ENCODE measurements at places on chromosomes 7 and 10.
A peak's percentile ranks its signal among the peaks of the same experiment; 100 is the strongest.

GRCh38 chr7:140159497-140159896 lies 17.3 kb downstream of the KDM7A start:
- no peak for DNase-seq

- DNase-seq, result no peak
Measured at GRCh38 chr10:2011106-2011716, 273.9 kb upstream of the ADARB2 start.

- peak; percentile 9 for DNase-seq
Measured at GRCh38 chr7:41777894-41778596, 75.2 kb upstream of the INHBA start.

DNA sequence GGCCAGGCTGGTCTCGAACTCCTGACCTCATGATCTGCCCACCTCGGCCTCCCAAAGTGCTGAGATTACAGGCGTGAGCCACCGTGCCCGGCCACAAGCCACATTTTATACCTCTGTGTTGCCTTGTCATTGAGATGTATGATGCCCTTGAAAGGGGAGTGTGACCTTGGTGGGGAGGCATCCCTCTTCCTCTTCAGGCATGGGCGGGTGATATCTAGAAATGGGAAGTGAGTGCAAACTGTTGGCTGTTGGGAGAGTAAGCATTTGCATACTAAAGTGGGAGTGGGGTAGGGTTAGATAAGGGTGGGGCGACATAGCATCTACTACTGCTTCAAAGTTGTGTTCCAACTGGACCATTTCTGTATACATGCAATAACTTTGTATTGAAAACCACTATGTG lies 20.1 kb downstream of the RP9 start:
- DNase-seq, result no peak

DNA sequence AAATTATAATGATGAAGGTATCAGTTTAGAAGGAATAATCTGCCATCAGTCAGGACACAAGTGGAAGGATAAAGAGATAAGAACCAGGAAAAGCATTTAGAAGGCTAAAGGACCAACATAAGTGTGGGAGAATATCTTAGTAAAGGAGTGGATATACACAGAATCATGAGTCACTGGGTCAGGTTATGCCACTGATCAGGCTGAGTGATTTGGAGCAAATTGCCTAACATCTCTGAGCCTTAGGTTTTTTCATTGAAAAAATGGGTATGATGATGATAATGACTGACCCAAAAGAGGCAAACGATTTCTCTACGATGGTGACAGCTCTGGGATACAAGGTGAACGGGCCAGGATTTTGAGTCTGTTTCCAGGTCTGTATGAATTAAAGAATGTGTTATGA lies 2.8 kb upstream of the CUL1 start:
- DNase-seq, result no peak

DNA sequence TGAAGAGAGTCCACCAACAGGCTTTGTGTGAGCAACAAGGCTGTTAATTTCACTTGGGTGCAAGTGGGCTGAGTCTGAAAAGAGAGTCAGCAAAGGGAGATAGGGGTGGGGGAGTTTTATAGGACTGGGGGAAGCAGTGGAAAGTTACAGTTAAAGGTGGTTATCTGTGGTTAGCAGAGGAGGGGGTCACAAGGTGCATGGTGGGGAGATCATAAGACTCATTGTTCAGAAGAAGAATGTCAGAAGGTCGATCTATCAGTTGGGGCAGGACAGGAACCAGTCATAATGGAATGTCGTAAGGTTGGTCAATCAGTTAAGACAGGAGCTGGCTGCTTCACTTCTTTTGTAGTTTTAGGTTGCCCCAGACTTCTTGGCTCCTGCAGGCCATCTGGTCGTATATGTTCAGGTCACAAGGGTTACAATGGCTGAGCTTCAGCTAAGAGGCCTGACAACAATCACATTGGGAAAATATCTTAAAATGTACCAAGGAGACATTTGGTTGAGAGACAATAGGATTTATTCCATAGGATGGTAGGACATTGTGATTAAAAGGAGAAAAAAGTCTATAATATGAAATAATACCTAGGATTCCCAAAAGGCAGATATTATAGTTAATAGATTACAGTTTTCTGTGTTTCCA lies 356.4 kb downstream of the ANKRD7 start:
- peak; percentile 13 for DNase-seq

DNA sequence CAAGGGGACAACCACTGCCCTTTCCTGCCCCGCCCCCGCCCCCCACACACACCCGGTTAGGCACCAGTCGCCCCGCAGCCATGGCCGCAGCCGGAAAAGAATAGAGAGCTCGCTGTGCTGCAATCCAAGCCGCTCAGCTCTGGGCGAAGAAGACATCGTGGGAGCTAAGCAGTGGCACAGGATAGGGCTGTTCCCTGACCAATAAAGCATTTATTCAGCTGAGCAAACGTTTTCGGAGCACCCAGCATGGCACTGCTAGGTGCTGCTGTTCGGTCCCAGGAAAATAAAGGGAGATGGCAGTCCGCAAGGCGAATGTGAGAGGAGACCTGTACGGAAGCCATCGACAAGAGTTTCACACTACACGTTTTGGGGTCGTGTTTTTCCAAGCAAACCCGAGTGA lies 18.3 kb downstream of the SKIDA1 start:
- no peak for DNase-seq

DNA sequence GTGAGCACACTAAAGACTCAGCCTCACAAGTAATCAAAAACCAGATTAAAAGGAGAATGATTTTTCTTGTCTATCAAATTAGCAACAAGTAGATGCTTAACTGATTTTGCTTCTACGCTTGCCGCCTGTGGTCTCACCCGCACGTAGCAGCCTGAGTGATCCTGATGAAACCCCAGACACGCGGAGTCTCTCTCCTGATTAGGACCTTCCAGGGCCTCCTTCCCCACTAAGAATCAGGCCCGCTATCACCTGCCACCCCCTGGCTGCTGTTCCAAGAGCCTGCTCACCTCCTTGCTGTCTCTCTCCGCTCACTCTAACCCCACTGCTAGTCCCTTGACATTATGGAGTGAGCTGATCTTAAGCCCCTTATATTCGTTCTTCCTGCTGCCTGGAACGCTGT lies 325.9 kb upstream of the NRP1 start:
- DNase-seq, result peak; percentile 35

DNA sequence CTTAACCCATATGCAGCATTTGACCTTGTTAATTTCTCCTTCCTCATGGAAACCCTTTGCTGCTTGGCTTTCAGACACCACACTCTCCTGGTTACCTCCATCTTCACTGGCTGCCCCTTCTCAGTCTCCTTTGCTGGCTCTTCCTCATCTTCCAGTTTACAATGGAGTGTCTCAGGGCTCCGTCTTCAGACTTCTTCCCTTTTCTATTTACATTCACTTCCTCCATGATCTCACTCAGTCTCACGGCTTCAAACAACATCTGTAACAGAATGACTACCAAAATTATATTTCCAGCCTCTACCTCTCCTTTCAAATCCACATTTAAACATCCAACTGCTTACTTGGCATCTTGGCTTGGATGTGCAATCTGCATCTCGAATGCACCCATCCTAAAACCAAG lies 140.4 kb downstream of the DKK1 start:
- DNase-seq, result no peak

DNA sequence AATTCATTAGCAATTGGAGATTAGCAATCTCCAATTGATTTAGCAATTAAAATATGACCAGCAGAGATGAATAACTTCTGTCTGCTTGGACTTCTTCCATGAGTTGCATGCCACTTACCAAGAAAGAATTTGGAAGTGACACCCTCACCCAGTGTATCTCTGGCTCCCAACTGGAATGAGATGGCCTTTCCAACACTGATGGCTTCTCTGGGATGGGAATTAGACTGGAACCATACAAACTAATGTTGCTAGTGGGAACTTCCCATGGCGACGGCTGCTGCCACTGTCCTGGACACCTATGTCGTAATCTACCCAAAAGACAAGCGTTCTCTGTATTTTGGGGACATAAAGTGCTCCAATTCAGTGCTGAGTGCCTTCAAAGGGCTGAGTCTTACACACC lies 192.3 kb downstream of the COBL start:
- no peak for DNase-seq

DNA sequence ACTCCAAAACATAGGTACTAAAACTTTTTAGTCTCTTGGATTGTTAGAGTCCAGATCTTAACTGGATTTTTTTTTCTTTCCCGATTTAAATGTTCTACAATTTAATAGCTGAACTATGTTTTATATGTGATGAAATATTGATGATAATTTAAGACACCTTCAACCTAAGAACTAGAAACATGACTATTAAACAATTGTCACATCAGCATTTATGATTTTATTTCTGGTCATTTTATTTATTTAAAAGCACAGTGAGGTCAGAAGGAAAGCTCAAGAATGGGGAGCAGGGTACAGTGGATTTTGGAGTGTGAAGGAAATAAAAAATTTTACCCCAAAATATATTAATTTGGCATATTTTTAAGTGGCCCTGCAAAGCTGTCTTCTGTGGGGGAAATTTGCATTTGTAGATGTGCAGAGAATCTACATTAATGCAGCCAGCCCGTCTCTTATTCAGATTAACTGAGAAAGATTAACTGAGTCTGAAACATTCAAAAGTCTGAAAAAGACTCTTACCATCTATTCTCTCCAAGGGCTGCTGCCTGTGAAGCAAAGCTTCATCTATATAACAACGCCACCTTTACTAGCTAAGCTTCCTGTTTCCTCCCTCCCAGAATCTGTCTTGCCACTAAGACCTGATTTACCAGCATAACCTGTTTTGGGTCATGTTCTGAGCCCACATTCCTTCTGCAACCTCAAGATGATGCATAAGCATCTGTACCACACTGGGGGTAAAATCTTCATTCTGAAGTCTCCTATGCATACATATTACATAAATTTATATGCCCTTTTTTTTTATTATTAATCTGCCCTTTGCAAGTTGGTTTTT lies 86.4 kb downstream of the TMEM106B start:
- DNase-seq, result no peak

DNA sequence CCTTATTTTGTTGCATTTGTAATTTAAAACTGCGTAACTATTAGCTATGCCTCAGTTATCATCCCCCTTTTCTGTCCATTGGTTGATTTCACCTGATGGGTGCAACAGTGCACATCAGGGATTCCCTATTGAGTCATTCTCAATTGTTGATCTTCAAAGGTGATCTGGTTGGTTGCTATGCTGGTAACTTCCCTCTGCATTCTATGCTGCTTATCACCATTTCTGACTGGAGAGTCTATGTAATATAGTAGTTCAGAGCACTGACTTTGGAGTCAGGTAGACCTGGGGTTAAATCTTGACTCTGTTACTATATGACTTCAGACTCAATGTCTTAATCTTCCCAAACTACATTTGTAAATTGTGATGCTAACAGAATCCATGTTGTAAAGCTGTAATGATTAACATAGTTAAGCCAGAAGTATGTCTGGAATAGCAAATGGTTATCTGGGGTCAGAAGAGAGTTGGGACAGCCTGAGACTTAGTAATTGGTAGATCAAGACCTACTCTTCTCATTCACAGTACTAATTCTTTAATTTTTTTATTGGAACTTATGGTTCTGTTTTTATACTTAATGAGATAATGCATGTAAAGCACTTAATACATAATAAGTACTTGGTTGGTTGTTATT lies 38.1 kb downstream of the EXOC6 start:
- DNase-seq, result no peak

DNA sequence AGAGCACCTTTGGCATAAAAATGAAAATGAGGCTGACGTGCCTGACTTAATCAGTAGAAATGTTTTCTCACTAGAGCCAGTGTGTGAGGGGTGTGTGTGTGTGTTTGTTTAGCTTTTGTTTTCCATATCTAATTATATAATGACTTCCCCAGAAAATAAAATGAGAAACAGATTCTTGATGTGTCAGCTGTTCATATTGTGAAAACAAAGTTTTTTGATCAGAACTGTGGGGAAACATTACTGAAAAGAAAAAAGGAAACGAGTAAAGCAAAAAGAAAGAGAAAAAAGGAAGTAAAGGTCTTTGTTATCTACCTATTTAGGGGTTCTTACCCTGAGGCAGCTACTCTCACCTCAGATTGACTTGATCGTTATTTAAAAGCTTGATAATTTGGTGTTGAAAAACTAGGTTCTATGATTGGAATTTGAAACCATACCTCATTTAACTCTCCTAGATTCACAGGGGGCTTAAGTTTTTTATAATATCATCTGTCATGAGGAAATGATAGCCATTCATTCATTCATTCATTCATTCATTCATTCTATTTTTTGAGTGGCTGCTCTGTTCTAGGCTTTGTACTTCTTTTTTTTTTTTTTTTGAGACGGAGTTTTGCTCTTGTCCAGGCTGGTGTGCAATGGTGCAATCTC lies 58.0 kb downstream of the CREM start:
- DNase-seq, result no peak

DNA sequence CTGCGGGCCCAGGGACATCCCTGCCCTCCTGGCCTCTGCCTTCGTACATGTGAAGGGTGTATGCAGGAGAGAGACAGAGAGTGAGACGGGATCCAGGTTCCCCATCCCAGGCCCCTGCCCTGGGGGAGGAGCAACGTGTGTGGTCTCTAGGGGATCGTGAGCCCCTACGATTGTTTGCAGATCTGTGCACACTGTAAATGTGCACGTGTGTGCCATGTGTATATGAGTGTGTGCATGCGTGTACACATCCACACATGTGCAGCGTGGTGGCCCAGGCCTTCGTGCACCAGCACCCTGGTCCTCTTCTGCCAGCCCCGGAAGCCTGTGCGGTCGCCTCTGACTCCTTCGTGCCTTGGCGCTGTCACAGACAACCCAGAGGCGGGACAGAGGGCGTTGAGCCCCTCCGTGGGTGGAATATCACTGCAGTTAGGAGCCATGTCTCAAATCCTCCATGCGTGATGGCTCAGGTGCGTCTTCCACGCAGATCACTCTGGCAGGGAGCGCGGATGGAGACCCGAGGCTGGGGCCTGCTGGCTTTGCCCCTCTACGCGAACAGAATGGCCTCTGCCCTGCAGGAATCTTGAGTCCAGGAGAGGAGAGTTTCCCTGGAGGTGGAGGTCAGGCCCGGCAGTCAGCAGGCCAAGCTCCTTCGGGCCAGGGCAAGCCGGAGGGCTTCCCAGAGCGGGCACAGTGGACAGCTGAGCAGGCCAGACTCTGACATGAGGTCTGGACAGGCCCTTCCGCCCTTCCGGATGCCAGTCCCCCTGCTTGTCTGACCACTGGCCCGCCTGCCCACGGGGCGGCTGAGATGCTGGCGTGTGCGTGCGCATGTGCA lies 97.5 kb downstream of the UNCX start:
- DNase-seq, result no peak

- no peak for DNase-seq
Measured at GRCh38 chr7:25820432-25821040, 331.5 kb upstream of the NFE2L3 start.

DNA sequence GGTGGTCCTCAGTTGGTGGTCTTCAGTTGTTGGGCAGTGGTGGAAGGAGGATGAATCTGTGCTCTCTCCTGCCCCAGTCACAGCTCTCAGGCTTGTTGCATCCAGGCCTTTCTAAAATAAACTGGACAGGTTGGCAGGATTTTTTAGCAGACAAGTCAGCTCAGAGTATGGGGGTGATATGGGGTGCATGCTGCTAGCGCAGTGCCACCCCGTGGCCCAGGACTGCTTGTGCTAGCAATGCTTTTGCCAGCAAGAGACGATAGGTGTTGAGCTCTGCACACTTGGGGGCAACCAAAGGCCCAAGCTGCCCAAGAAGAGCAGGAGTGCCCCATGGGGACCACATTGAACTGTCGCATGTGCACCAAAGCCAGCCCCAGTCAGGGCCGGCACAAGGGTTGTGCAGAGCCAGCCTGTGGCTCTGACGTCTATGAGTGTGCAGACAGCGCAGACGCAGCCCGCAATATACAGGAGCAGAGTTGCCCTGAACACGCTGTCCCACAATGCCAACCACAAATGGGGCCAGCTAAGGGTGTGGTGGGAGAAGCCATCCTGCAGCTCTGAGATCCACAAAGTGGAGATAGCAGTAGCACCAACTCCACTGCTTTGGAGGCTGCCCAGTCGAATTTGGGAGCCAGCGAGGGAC lies 49.8 kb upstream of the PDSS1 start:
- DNase-seq, result no peak

GRCh38 chr7:78601728-78602127 lies 803.2 kb downstream of the PHTF2 start:
- no peak for DNase-seq

Measured in SK-N-DZ (cell line).